Suprapubic skin (tissue), 4 donors: ENCODE measurements at places on chromosomes 12 and 14. TPM values are rescaled to one million over a fixed set of nuclear protein-coding genes. Genes with fewer than 3 reads are reported as not detected.

DNA sequence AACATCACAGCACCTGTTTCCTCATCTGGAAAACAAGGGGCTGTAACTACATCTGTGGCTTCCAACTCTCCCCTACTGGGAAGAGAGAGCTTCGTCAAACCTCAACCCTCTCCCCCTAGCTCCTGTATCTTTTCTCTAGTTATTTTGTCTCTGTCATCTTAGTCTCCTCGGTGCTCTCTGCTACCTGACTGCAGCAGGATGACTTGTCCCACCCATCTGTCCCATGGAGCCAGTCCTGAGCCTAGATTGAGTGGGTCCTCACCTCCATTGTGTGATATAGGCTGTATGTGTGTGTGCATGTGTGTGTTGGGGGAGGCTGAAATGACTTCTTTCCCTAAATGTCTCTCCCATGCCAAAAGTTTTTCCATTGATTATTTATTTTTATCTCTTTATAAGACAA is 177.3 kb downstream of the EMP1 start:
- no peak for DNase-seq

DNA sequence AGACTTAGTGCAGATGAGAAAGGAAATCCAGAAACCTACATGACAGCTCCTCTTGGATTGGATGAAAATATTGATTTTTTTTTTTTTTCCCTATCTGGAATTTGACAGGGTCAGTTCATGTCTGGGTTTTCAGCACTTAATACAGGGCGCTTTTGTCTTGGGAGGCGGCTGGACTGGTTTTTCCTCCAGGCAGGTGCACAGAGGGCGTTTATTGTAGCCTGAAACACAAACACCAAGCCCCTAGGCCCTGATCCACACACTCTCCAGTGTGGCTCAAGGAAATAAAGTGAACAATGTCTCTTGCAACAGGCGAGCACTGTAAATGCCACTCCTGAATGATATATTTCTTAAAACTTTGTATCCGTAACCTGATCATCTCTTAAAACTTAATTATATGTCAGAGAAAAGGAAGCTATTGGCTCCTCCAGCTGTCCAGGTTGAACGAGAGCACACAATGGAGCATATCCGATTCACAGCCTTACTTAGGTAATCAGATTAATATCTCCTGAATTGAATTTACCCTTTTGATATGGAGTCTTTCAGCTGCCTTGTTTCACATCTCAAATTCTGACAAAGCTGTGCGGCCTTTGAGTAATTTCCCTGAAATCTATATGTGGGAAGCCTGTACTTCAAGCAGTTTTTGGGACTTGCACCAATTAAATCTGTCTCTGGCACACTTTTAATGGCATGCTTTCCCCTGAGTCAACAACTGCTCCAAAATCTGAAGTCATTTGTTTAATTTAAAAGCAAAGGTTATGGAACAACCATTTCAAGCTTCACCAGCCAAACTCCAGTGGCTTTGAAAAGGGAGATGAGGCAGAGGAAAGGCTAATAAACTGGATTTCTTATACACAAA is 485.7 kb downstream of the ZFP36L1 start:
- DNase-seq, result no peak

GRCh38 chr12:64682572-64683277 is 72.4 kb downstream of the RASSF3 start:
- DNase-seq, result no peak

GRCh38 chr12:98744680-98745079 is 99.6 kb downstream of the APAF1 start:
- no peak for DNase-seq

The AKAP3 gene
- 1.6 TPM for total RNA-seq

The FRMD6 gene
- total RNA-seq, result 138 TPM

DNA sequence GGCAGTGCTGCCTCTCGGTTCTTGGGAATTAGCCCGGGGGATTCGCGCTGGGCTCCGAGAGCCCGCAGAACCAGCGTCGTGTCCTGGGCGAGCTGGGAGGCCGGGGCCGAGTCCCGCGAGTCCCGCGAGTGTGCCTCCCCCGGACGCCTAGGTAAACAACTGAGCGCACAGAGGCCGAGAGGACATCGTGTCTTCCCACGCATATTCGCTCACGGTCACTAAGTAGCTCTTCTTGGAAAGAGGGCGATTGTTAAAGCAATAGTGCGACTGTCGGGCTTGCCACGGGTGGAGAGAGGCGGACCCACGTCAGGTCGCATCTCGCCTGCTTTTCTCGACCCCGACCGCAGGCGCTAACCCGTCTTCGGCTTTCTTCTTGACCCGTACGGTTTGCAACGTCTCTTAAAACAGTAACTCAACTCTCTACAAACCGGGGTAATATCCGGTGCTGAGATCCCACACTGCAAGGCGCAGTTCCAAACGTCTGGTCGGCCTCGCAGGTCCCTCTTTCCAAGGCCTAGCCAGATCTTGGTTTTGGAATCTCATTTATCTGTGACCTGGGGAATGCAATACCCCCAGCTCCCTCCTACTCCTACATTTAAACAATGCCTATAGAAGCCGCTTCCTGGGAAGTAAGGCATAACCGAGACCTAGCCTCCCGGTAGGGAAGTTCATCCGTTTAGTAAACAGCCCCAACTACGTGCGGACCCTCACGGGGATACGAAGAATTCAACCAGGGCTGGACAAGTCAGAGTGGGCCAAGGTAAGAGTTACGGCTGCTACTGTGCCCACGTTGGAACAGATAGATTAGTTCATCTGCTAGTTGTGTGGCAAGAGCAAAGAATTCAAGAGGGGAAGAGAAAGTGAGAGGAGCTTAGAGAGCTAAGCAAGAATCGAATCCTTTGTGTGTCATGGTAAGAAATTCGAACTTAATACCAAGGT is 736 bp upstream of the PHLDA1 start:
- no peak for DNase-seq

DNA sequence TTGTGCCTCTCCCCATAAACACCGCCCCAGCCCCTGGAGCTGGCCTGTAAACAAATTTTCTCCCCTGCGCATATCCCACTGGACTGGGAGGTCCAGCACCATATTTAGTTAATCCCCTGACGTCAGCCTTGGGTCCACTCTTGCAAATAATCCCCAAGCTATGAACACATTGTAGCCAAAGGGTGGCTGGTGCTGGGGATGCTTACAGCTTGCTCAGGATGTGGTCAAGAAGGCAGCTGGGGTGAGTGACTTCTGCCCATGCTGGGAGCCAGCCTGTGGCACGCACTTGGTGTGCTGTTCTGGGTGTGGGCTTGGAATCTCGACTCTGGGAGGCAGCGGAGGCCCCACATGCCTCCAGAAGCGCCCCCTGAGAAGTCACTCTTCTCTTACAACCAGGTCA is 32.1 kb downstream of the CMKLR1 start:
- DNase-seq, result no peak

DNA sequence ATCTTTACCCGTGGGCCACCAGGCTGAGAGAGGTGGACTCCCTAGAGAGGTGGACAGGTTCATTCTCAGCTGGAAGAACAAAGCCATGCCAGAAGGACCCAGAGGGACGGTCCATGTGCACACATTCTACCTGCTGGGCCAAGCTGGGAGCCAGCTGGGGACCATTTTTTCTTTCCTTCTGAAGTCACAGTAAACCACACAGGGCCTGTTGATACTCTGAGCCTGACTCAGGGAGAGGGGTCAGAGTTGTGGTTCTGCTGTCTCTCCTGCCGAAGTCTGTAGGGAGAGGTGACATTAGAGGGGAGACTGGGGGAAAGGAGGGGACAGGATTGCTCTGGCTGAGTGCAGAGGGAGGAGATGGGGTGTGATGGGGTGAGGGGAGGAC is 148.6 kb downstream of the TSPAN9 start:
- no peak for DNase-seq

The THAP2 gene
- 3.6 TPM for total RNA-seq

The CHFR gene
- total RNA-seq, result 34.8 TPM

GRCh38 chr14:104685998-104686610 is 3.3 kb upstream of the INF2 start:
- DNase-seq, result no peak
